ENCODE measurements at places on chromosomes 3 and 15. TPM values are rescaled to one million over a fixed set of nuclear protein-coding genes. Genes with fewer than 3 reads are reported as not detected.

The GOLGA6L7 gene
- polyA plus RNA-seq: 0.89 TPM

The PLA2G4D gene
- 0.16 TPM for polyA plus RNA-seq

The MRPS22 gene
- 53.7 TPM for polyA plus RNA-seq

The CCR9 gene
- not detected for polyA plus RNA-seq

The PRR20G gene
- not detected for polyA plus RNA-seq

DNA sequence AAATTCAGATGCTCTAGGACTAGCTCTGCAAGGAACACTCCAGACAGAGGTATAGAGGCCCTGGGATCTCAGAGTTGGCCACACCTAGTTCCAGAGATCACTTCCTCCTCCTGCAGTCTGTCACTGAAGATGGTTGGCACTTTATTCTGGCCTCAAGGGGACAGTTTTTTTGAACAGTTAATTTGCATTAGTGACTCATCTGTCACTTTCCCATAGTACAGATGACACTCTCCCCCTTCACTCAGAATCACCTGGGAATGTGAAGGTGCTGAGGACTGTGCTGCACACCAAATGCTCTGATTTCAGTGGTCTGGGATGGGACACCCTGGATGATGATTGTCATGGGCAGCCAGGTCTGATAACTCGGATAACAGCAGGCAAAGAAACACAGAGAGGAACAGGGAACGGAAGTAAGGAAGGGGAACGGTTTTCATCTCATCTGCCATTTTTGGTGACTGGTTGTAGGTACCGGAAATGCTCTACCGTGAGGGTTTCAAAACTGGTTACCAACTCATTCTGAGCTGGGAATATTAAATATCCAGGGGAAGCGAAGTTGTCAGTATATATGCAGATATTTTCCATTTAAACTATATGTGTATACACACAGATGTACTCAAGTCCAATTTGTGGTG is 232.5 kb upstream of the ST8SIA2 start:
- DNase-seq: no peak

GRCh38 chr15:70114221-70114620 is 16.5 kb upstream of the TLE3 start:
- no peak for DNase-seq

- no peak for DNase-seq
Measured at GRCh38 chr15:69652751-69653305, 200.2 kb downstream of the RPLP1 start.

DNA sequence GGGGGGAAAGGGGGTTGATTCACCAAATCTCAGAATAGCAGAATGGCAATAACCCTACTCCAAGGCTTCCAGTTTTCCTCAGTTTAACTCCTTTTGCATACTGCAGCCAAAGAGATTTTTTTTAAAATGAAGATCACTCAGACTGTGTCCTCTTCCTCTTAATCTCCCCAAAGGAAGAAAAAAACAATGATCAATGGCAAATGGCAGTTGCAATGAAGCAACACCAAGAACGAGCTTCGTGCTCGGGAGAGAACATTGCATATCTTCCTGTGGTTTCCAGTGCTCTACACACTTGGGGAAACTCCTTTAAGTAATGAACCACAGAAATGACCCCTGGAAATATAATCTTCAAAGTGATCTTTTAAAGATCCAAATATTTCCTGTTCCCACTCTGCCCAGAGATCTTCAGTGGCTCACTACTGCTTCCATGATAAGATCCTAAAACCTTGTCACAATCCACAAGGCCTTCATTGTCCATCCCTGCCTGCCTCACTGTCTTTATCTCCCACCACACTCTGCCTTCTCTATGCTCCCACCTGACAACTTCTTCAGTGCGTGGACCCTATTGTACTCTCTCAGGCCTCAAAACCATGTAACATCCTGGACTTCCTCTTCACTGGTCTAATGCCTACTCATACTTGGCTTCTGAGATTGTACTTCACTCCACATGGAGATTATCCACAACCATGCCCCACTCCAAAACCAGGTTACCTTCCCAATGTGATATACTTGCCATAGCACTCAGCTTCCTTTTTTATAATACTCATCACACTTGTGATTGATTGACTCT is 394.8 kb downstream of the FHIT start:
- DNase-seq: no peak

- DNase-seq: no peak
Measured at GRCh38 chr15:91660174-91660649, 193.3 kb upstream of the SLCO3A1 start.

GRCh38 chr3:12885583-12885930 is 44.2 kb upstream of the RPL32 start:
- DNase-seq: no peak

DNA sequence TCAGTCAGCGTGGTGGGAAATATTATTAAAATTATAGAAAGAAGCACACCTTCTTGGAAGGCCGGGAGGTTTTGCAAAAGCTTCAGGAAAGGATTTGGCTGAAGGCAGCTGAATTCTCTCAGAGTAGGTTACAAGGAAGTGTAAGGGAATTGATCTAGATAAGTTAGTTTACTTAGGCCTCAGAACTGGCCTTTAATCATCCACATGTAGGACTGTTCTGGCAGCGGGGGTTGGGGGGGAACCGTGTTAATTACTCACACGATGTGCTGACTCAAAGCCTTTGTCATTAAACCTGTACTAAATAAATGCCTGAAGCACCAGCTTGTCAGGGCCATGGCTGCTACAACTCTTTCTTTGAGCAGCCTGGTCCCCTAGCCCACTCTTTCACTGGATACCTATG is 12.8 kb downstream of the ASB14 start:
- no peak for DNase-seq

DNA sequence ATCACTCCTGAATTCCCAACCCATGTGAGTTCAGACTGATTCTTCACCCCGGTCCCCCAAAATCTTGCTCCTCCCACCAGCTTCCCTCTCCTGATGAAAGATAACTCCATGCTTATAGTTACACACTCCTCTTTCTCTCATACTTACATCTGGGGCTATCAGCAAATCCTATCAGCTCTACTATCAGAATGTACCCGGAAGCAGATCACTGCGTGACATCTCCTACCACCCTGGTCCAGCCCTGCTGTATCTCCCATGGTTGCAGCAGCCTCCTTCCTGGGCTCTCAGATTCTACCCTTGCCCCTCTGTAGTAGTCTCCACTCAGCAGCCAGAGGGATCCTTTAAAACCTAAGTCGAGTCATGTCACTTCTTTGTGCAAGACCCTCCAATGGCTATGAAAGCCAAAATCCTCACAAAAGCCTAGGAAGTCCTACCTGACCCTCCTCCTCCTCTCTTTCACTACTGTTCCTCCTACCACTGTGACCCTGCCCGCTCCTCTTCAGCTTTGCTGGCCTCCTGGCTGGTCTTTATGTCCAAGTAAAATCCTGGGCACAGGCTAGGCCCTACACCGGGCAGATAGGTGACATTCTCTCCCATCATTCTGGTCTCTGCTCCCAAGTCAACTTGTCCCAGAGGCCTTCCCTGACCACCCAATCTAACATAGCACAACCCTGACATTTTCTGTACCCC is 16.2 kb downstream of the XIRP1 start:
- DNase-seq: no peak

DNA sequence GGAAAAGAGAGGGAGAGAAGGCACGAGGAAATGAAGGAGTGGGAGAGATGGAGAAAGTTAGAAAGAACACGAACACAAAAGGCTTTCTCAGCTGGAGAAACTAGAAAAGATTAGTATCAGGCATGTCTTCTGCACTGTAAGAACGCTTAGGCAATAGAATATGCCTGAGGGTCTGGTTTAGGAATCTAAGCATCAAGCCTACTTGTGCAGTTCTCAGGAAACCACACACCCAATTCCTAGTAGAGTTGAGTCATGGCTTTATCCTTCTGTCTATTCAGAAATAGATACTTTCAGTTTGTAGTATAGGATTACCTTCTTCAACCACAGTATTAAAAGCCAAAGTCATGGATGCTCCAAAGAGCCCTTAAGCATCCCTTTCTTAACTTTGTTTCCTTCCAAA is 969.4 kb downstream of the NTRK3 start:
- no peak for DNase-seq

GRCh38 chr3:159854500-159855124 is 134.0 kb upstream of the IL12A start:
- DNase-seq: no peak

DNA sequence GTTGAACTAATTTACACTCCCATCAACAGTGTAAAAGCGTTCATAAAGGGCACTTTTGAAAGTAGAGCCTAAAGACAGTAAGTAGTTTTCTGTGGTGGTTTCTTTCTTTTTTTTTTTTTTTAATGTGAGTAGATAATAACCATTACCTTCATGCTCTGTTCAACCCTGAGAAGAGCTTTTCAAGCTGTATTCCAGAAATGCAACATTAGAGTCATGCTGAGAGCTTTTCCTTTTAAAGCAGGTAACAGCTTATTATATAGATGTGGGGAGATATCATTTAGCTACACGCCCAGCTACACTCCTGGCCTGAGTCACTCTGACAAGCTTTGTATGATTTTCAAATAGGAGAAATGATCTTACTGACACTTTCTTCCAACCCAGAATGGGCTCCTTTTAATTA is 96.2 kb upstream of the ARHGEF26 start:
- DNase-seq: no peak

GRCh38 chr3:45776611-45777010 is 19.7 kb downstream of the SLC6A20 start:
- peak; percentile 42 for DNase-seq

GRCh38 chr3:15498431-15499214 is 22.9 kb downstream of the COLQ start:
- no peak for DNase-seq

GRCh38 chr3:131804565-131805133 is 230.2 kb downstream of the CPNE4 start:
- no peak for DNase-seq

- no peak for DNase-seq
Measured at GRCh38 chr15:40846841-40847222, 3.0 kb downstream of the SPINT1 start.

DNA sequence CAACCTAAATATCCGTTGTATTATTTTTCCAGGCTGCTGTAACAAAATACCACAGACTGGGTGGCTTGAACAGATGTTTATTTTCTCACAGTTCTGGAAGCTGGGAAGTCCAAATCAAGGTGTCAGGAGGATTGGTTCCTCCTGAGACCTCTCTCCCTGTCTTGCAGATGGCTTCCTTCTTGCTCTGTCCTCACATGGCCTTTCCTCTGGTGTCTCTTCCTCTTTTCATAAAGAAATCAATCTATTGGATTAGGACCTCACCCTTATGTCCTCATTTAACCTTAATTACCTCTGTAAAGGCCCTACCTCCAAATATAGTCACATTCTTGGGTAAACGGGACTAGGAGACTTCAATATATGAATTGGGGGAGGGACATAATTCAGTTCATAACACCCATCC is 89.2 kb upstream of the PLCL2 start:
- no peak for DNase-seq

DNA sequence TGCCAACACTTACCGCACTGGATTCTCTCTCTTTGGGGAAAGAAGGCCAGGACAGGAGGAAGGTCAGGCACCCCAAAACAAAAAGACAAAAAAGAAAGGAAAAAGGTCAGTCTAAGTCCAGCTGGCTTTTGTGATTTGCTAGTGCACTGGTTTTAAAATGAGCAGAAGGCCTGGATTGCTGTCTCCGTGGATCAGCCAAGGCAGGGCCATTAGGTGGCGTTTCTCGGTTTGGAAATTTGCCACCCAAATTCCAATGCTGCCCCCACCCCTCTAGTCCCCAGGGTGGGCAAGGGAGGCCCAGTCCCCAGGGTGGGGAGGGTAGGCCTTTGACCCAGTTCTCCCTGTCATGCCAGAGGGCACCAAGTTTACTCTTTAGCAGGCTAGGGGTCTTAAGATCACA is 33.3 kb downstream of the TLE3 start:
- DNase-seq: no peak

Measured in right lung (tissue), 10 donors.